COR-L47 (cell line): ENCODE measurements at places on chromosomes 2 and 18.

DNA sequence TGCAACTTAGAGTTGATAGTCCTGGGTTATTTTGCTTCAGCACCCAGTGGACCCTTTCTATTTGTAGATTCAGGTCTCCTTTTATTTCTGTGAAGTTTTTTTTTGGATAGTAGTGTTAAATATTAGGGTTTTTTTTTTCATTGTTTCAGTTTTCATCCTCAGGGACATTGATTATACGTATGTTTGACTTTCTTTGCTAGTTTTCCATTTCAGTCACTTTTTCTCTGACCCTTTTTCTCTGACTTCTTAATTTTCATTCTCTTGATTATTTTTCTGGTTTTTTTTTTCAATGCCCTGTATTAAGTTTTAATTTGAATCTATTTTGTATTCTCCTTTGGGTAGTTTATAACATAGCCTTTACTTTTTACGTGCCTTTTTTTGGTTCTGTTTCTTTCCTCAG is 79.4 kb downstream of the AGPS start:
- DNase-seq: no peak

DNA sequence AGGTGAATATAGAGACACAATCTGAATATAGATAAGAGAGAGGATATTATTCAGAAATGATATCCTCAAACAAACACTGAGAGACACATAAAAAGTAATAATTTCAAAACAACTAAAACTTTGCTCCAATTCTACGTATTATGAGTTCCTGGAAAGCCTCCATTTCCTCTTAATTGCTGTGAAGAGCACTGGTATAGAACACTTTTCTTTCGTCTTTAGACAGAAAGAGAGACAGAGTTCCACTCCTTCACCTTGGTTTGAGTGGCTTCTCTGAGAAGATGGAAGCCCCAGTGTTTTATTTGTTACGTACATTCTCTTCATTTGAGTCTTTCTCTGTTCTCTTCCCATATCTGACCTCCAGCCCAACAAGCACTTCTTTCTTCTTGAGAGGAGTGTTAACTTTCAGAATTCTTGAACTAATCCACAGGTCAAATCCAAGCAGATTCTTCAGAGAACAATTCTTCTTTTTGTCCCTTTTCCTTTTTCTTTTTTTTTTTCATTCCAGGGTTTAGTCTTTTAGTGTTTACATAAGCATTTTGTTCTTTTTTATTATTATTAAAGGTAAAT is 6.4 kb upstream of the PIK3C3 start:
- DNase-seq: no peak

- no peak for DNase-seq
Measured at GRCh38 chr2:62383846-62384245, 122.1 kb downstream of the TMEM17 start.

DNA sequence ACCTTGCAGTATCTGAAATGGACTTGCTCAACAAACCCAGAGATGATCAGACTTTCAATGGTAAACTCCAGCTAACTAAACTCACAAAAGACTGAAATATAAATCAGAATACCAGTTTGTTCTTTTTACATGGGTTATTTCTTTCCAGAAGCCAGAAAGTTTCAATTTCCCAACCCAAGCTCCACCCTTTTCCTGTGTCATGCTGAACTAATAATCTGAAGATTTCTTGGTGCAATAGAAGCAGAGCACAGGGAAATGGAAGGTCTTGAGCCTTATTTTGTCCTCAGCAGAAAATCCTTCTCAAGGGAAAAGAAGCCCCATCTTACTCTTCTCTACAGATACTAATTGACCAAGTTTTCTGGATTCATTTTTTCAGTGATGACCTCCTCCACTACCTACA is 93.3 kb upstream of the PAPOLG start:
- DNase-seq: no peak

DNA sequence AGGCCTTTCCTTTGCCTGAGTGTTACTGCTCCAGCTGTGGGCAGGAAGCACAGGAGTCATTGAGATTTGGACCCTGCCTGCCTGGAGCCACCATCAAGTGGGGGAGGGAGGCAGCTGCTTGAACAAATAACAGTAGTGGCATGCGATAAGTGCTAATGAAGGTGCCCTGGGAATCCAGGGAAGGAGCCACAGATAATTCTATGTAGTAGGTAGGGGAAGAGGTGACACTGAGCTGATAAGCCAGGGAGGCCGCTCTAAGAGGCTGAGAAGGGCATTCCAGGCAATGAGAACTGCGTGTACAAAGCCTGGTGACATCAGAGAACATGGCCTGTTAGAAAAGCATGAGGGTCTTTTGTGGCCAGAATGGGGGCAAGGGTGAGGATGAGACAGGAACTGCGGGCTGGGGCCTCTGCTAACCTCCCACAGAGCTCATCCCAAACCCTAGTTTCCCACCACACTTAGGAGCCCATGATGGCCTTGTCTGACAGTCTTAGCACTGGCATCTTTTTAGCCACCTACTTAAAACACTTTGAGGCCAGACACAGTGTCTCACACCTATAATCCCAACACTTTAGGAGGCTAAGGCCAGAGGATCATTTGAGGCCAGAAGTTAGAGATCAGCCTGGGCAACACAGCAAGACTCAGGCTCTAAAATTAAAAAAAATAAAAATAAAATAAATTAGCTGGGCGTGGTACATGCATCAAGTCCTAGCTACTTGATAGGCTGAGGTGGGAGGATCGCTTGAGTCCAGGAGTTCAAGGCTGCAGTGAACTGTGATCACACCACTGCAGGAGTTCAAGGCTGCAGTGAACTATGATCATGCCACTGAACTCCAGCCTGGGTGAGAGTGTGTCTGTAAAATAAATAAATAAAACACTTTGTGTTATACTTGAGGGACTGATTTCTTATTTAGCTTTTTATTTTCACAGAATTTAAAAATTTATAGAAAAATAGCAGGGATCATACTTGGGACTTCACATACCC is 58.9 kb downstream of the TET3 start:
- DNase-seq: no peak

GRCh38 chr2:108184419-108184818 is 55.3 kb upstream of the SULT1C3 start:
- DNase-seq: peak; percentile 20
